ENCODE measurements at places on chromosomes 2 and 18.
A peak's percentile ranks its signal among the peaks of the same experiment; 100 is the strongest.

- no peak for DNase-seq
Measured at GRCh38 chr2:31811482-31811881, 199.3 kb downstream of the MEMO1 start.

- no peak for DNase-seq
Measured at GRCh38 chr2:96204836-96205624, 3.6 kb downstream of the STARD7 start.

GRCh38 chr18:10032331-10033015, 118.7 kb downstream of the VAPA start:
- DNase-seq = no peak

DNA sequence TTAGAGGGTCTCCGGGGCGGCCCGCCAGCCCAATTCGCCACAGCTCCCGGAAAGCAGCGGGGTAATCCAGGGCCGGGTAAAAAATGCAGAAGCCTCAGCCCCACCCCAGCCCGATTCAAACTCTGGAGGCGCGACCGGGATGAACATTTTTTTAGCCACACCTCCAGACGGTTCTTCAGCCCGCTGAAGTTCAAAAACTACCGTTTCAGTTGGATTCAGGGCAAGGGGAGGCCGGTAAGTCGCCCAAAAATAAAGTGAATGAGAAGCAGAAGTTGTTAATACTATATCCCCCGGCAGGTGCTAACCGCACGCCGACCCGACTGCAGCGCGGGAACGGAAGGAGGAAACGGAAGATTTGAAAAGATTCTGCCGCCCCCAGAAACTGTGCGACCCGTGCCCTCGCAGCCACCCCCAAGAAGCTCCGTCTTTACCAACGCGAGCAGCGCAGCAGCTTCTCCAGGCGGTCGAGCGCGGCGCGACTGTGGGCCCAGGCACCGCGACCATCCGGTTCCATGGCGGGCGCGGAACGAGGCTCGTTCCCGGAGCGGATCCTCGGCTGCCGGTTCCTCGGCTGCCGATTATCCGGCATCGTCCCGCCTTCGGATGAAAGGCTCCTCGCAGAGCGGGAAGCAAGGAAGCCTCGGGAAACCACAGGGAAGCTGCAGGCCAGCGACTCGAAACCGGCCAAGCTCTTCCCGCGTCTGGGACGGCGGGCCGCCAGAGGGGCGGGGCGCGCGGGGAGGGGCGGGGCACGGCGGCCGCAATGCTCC, at the start of gene BARD1:
TSS of gene BARD1 (minus strand) at position 703 of the 770 bp plus-strand sequence. CDS start at position 589, 114 bp downstream.
- DNase-seq = peak; percentile 51

DNA sequence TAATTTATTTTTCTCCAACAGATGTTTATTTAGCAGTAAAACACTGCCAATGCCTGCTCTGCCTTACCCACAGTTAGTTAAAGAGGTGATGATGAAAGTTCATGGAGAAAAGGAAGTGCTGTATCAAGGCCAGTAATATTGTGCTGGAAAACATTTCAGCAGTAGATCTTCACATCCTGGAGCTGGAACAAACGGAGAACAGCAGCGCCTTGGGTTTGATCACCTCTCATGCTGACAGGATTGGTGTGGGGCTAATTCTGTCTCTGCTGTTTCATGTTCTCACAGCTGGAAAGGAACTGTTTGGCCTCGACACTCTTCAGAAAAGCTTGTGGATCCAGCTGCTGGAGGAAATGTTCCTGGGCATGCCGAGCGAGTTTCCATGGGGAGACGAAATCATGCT, 61.5 kb upstream of the RPE start:
- DNase-seq = no peak

- DNase-seq = no peak
Measured at GRCh38 chr18:62880673-62881364, 165.5 kb downstream of the PHLPP1 start.

- DNase-seq = no peak
Measured at GRCh38 chr2:218983263-218983933, 1.6 kb downstream of the FEV start.

- DNase-seq = no peak
Measured at GRCh38 chr2:187497858-187498463, 49.9 kb upstream of the CALCRL start.

- DNase-seq = no peak
Measured at GRCh38 chr18:2979129-2979528, 33.8 kb downstream of the LPIN2 start.

- DNase-seq = no peak
Measured at GRCh38 chr2:230738924-230739323, 26.3 kb downstream of the CAB39 start.

DNA sequence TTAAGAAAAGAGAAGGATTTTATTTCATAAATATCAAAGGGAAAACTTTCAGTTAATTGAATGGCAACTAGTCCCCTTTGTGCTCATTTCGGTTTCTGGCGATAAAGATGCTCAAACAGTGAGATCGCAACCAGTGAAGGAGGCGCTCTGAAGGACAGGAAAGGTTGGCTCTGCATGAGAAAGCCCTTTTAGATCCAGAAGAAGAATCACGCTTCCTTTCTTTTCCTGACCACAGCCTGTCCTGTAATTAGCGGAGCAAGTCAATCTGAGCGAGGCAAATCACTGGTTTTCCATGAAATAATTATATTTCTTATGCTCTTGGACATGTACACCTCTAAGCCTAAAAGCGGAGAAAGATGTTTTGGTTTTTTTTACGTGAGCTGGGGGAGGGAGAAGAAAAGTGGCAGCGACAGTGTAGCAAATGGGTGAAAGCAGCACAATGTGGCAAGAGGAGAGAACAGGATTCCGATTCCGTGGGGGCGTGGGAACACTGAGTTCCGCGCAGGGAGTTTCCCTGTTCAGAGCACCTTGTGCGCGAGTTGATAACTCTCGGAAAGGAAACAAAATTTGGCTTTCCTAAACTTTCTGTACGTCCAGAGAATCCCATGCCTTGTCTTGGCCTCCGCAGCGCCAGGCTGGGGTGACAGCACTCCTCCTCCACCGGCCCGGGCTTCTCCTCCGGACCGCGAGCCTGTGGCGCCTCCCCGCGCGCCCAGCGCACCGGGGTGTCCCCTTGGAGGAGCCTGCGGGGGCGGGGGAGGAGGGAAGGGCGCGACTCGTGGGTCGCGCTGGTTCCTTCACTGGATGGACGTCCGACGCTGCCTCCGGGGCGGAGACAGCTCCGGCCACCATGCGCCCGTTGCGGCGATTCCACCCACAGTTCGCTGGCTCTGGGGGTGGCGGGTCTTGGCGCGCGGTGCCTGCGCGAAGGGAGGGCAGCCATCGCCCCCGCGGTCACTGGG, 620 bp upstream of the SLC9A2 start:
- DNase-seq = no peak

- no peak for DNase-seq
Measured at GRCh38 chr2:207533461-207534008, 3.8 kb downstream of the CREB1 start.

DNA sequence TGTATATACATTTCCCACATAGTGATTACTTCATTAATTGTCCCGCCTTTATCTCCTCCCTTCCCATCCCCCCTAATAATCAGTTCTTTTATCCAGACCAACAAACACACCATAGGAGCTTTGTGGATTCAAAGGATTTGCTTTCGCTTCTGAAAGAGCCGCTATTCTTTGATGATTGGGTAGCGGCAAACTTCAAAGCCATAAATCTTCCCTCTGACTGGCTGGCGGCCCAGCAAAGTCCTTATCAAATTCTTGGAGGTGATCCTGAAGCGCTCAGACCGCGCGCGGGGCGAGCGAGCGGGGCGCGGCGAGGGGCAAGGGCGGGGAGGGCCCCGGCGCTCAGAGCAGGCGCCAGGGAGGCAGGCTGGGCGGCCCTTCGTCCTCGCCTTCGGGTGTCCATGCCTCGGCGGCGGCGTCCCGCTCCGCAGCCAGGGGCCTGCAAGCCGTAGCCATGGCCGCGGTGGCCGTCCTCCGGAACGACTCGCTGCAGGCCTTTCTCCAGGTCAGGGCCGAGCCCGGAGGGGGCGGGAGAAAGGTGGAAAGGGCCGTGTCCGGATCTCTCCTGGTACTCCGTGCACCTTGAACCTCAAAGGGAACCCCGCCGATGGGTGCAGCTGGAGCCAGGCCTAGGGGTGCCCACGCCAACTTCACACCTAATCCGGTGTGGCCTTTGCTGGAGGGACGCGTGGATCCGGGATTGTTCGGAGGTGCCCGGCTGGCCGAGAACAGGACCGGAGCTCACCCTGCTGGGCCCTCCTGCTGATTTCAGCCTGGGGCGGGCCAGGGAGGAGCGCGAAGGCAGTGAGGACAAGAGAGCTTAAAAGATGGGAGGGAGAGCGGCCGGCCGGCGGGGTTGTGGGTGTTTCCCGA, at the start of gene SP5:
TSS of gene SP5 (plus strand) at position 276 of the 870 bp plus-strand sequence. CDS start at position 452, 176 bp downstream.
- DNase-seq = peak; percentile 19

DNA sequence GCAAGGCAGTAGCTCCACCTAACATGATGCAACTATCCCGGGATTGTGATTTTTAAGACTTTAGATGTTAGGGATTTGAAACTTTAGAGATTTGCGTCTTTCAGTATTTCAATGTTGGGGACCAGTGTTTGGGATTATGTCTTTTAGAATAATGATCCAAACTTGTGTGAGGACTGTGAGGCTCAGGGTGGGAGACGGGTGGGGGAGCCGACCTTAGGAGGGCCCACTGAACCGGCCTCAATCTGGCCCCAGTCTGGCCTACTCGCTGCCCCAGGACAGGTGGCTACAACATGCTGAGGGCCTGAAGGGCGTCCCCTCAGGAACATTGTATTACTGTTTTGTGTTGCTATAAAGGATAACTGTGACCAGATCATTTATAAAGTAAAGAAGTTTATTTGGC, 10.7 kb downstream of the AMER3 start:
- no peak for DNase-seq

DNA sequence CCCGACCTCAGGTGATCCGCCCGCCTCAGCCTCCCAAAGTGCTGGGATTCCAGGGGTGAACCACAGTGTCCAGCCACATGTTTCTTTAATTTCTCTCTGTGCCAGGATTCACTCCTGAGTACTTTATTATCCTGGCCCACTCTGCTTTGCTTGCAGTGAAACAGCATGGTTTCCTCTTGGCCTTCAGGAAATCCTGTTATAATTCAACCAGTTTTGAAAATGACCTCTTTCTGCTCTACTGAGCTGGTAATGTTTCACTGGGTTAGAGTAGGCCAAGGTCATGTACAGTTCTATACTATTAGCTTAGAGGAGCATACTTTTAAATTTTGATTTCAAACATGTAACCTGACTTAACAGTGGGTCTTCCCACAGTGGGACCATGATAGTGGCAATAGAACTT, 90.6 kb upstream of the PELI1 start:
- no peak for DNase-seq

DNA sequence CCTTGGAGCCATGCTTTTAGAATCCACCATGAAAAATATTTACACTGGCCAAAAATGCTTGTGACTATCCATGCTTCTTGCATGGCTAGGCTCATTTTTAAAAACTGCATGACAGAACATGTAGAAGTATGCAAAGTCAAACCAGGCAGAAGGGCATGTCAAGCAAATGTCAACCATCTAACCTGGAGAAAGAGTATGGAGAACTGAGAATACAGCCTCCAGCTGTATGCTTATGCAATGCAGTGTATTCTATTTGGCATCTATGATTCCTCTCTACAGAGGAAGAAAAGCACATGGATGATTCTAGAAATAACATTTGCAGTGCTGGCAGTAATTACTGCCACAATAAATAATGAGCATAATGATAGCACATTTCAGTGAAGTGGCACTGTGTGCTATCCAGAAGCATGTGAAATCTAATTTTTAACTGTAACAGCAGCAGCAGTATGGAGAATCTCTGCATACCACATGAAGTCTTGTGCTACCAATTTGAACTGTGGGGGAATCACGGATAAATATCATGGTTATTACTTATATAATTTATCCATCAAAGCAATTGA, 87.3 kb upstream of the CCDC141 start:
- no peak for DNase-seq

DNA sequence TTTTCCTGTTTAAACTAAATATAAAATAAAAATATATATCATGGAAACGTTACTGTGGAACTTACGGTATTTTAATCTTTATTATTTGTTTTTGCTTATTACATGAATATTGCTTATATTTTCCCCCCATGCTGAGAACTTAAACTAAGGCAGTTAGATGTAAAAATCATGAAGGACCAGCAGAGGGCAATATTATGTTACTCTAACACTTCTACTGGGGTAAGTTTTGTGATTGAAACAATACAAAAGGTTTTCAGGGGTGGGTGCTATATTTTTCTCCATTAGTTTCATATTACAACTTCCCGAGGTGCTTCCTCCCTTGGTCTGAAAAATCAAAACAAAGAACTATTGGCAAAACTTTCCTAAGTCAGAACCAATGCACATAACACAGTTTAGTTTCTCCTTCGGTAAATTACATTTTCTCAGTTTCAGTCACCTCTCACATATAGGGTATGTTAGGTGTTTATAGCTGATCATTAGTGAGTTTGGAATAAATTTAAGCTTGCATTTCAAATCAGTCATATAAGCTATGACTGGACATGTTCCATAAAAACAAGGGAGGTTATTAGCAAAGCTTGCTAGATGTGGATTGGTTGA, 54.8 kb downstream of the ZNF407 start:
- DNase-seq = no peak

GRCh38 chr18:47283476-47283875, 32.0 kb upstream of the SKOR2 start:
- no peak for DNase-seq

DNA sequence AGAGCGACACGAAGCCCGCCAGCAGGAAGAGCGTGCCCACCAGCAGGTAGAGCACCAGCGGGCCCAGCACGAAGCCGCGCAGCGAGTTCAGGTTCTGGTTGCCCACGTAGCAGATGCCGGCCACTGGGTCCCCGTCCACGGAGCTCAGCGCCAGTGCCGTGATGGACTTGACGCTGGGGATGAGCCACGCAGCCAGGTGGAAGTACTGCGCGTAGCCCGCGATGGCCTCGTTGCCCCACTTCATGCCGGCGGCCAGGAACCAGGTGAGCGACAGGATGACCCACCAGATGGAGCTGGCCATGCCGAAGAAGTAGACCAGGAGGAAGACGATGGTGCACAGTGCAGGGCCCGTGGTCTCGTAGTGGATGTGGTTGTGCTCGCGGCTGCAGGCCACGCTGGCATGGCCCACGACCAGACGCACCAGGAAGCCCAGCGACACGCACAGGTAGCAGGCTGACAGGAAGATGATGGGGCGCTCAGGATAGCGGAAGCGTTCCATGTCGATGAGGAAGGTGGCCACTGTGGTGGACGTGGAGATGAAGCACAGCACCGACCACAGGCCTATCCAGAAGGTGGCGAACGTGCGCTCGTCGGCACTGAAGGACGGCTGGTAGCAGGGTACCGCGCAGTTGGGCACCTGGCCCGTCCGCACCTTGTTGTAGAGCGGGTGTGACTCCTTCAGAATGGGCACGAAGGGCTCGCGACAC, 2.1 kb downstream of the FZD5 start:
- DNase-seq = no peak

All from heart left ventricle (tissue), 16 donors.